ENCODE measurements at places on chromosomes 3 and 15.

DNA sequence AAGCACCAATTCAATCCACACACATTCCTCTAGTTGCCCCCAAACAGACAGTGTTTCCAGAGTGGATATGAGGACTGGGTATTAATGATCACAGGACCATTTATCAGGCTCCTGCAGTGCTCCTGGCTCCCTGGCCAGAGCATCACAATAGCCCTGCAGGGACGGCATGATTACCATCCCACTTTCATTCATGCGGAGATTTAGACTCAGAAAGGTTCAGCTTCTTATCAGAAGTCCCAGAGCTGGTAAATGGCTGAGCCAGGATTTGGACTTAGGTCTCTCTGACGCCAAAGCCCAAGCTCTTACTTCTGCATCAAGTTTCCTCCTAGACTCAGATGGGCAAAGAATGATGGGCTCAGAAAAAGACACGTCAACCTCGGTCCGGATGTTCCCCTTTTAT, 2.9 kb upstream of the EPHB3 start:
- DNase-seq = no peak

DNA sequence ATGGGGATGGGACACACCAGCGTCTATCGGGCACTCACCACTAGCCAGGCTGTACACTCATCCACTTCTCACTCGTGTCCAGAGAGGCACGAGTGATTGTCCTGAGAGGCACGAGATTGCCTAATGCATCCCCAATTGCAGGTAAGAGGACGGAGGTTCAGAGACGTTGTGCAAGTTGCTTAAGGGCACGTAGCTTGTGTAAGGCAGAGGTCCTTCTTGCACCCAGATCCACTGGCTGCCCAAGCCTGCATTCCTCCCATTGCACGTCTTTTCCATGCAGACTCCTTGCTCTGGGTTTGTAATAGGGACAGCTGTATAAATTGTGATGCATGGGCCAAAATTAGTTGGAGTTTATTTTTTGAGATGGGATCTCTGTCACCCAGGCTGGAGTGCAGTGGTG, 264.3 kb downstream of the PLCL2 start:
- no peak for DNase-seq

DNA sequence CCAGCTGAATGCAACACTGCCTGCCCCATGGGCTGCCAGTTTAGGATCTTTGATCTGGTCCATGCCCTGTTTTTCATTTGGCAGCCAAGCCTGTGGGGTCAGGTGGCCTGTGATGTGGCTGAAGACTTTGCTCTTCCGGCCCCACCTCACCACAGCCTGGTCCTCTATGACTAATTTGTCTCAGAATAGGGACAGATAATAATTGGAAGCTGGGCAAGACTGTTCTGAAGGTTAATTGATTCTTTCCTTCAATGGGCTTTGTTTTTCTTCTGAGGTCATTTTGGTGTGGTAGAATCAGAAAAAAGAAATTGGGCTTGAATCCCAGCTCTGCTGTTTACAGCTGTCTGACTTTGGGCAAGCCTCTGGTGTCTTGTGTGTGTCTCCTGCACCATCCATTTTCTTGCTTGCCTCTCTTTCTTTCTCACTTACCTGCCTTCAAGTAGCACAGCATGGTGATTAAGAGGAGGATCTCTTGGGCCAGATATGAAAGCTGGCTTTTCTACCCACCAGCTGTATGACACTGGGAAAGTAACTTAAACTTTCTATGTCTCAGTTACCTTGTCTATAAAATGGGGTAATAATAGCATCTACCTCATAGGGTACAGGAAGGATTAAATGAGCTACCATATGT, 24.2 kb downstream of the ABHD2 start:
- DNase-seq = no peak

- DNase-seq = no peak
Measured at GRCh38 chr3:15754047-15754446, 43.7 kb downstream of the ANKRD28 start.

- no peak for DNase-seq
Measured at GRCh38 chr15:23503980-23504379, 56.9 kb upstream of the GOLGA6L2 start.

DNA sequence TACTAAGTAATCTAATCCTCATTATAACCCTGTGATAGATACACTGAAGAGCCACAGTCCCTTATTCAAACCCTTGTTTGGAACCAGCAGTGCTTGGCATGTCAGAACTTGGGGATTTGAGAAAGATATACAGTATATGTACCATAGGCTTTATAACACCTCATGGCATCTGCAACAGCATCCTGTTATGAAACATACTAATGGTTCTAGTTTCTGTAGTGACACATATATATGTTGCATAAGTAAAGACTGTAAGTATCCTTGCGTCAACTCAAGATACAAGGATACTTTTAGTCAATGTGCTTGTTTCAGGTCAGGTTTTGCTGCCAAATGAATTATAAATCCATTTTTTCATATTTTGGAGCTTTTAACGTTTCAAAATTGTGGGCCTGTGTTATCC, 58.5 kb downstream of the CCNL1 start:
- DNase-seq = no peak
